ENCODE measurements at places on chromosomes 4 and X.

DNA sequence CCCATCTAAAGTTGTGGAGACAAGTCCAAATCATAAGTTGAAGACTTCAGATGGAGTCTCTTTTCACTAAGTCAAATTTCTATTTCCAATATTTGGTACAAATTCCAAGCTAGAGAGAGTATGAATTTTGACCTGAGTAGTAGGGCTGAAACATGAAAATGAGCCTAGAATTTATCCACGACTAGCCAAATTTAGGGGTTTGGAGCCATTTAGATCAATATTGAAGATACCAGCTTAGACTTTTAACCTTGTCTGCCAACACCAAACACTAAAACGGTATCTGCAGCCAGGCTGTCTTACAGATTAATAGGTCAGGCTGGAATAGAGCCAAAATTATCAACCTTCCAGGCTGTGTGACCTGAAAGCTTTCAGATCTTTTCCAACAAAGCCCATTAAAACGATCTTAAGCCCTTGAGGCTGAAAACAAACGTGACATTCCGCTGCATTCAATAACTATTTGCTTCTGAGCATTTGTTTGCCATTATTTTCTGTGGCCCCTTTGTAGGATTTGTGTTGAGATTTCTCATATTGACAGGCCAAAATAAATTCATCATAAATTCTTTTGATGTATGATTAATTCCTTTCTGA, 268.7 kb upstream of the DKK2 start:
- DNase-seq, result no peak

DNA sequence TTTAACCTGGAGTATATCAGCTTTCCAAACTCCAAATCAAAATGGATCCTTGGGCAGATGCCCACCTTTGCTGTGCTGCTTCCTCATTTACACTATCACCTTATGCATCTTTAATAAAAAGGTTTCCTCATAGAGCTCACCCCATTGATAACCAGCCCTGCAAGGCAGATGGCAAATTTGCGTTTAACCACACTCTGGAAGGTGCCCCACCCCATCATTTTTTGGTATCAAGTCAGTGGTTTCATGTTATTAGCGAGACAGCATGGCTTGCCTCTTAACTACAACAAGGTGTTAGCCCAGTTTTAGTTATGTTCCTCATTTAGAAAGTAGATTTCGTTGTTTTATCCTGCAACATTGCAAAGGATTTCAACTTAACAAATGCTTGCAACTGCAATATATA, 214.0 kb upstream of the WDFY3 start:
- DNase-seq, result no peak

DNA sequence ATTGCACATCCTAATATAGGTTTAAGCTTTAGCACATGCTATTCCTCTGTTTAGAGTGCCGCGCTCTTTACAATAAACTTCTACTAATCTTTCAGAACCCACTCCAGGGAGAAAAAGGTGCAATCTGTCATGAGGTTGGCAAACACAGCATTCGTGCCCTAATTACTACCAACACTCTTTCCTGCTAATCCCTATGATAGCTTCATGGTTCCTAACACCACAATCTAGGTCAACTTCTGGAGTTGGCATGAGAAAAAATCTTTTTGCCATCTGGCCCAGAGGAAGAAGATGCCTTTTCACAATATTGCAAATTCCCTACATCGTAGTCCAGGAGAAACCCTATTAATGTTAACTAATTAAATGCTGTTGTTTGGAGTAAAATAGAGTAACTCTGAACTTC, 39.6 kb downstream of the TMA16 start:
- no peak for DNase-seq

DNA sequence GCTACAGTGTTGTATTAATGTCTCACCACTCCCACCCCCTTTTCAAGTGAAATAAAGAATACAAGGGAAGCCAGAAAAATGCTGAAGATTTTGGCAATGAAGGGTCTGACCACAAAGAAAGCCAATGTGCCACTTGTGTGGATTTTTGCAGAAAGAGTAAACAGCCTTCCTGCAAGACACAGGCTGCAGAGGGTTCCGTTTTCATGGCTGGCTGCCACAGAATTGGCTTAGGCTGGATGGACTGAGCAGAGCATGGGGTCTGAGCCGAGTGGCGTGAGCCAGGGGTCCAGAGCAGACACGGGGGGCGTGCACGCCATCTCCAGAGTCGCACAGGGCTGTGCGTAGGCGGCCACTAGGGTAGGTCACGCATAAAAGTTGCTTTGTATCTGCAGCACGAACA, 69.2 kb downstream of the MTNR1A start:
- DNase-seq, result no peak

- DNase-seq, result no peak
These were observed 192.8 kb downstream of the BCOR start for GRCh38 chrX:39904816-39905537.

DNA sequence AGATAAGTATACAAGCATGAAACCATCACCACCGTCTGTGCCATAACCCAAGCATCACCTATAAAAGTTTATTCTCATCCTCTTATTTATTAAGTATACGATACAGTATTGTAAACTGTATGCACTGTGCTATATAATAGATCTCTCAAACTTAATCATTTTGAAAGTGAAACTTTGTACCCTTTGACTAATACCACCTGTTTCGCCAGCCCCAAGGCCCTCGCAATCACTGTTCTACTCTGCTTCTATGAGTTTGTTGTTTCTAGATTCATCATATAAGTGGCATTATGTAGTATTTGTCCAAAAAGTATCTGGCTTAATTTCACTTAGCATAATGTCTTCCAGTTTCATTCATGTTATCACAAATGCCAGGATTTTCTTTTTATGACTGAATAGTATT, 72.1 kb upstream of the DOCK11 start:
- DNase-seq, result no peak

GRCh38 chr4:175824076-175824475, 12.0 kb upstream of the GPM6A start:
- DNase-seq, result no peak

GRCh38 chrX:5823903-5824302, 404.8 kb downstream of the NLGN4X start:
- DNase-seq, result no peak
